ENCODE measurements at places on chromosomes 3 and 15.

GRCh38 chr3:139201446-139202225 lies 142.2 kb upstream of the MRPS22 start:
- DNase-seq, result no peak
- no peaks in the 10 kb centered on the region for H3K36me3 ChIP-seq
- H3K4me1 ChIP-seq, result no peaks in the 10 kb centered on the region
- H3K4me3 ChIP-seq, result no peak overlapping the region
- H3K27ac ChIP-seq, result no peak overlapping the region

DNA sequence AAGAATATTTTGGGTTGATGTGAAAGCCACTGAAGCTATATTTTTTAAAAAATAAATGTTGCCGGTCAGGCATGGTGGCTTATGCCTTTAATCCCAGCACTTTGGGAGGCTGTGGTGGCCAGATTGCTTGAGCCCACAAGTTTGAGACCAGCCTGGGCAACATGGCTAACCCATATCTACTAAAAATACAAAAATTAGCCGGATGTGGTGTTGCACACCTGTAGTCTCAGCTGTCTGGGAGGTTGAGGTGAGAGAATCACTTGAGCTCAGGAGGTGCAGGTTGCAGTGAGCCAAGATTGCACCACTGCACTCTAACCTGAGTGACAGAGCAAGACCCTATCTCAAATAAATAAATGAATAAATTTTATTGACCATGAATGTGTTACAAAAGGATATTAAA lies 39.6 kb downstream of the GOLM2 start:
- H3K4me1 ChIP-seq, result no peaks in the 10 kb centered on the region
- no peak overlapping the region for H3K4me3 ChIP-seq

- no peaks in the 10 kb centered on the region for H3K36me3 ChIP-seq
- peak; percentile 38 for DNase-seq
- H3K4me3 ChIP-seq, result no peak overlapping the region
- H3K27me3 ChIP-seq, result peaks cover 18% of the 10 kb centered on the region
- no peaks in the 10 kb centered on the region for H3K4me1 ChIP-seq
These were observed 125.1 kb upstream of the IQSEC1 start for GRCh38 chr3:13198264-13198879.

- no peak overlapping the region for H3K27ac ChIP-seq
- peaks cover 6% of the 10 kb centered on the region for H3K27me3 ChIP-seq
- H3K36me3 ChIP-seq, result no peaks in the 10 kb centered on the region
- DNase-seq, result no peak
- H3K4me1 ChIP-seq, result peaks cover 13% of the 10 kb centered on the region
- H3K4me3 ChIP-seq, result peak overlapping the region; percentile 44
These were observed 14.4 kb upstream of the GP9 start for GRCh38 chr3:129046037-129046731.

DNA sequence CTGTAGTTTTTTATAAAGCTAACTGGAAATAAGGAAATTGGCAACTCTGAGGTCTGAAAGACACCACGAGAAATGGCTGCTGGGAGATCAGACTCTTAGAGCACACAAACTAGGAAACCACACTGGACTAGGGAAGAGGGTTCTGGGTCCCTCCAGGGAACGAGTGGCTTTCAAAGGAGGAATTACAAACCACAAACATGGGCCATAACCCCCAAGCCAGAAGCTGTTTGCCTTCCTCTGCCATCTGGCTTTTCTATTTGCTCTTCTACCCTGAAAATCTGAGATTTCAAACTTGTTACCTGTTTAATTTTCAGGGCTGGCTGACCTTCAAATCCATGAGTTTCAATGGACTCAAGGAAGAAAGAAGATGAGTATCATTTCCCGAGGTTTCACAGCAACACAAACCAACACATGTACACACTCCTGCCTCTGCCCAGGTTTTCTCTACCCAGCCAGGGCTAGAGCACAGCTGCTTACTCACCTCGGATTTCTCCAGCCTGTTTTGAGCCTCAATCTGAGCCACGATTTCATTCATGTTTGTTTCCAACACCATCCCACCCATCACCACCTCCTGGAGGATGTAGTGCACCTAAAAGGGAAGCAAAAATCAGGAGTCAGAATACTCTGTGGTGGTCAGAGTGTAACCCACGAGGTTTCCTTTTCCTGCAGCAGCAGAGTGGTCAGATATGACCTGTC lies 22.6 kb upstream of the ANPEP start:
- H3K27me3 ChIP-seq, result no peaks in the 10 kb centered on the region
- H3K36me3 ChIP-seq, result peaks cover 44% of the 10 kb centered on the region
- H3K27ac ChIP-seq, result peak overlapping the region; percentile 79
- no peak overlapping the region for H3K4me3 ChIP-seq

DNA sequence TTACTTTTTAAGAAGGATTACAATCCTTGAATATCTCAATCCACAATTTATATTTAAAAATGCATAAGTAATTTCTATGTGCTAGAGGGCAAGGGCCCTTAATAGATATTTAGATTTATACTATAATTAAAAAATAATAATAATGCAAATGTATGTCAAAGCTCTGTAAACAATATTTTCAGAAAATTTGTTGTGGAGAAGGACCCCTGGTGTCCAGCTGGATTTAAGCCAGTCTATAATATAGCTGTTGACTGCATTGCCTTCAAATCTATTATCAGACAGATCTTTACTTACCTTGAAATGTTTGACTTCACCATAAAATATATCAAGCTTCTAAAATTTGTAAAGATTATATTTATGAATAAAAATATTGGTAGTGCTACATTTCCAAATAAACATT lies 65.6 kb downstream of the ZBTB20 start:
- H3K4me1 ChIP-seq, result no peaks in the 10 kb centered on the region
- no peaks in the 10 kb centered on the region for H3K27me3 ChIP-seq
- DNase-seq, result no peak
- H3K36me3 ChIP-seq, result no peaks in the 10 kb centered on the region

DNA sequence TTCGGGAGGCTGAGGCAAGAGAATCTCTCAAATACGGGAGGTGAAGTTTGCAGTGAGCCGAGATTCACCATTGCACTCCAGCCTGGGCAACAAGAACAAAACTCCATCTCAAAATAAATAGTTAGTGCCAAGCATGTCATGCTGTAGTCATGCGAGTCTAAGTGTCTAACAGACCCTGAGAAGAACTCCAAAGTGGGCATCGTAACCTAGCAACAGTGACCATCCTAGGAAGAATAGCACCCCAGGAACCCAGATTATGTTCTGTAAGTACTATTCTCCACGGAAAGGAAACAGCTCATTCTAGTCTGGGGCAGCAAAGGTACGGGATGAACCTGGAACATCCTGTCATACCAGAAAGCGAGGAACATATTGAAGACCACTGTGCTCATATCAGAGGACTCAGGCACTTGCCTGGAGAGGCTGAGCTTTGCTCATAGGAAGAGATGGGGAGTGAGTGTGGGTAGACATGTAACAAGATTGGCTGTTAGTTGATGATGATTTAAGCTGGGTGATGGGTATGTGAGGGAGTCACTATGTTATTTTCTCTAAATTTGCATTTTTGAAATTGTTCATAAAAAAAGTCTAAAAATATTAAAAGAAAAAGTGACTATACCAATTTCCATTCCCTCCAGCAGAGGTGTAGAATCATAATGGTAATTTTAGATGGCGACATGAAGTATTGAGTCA lies 31.7 kb downstream of the BCL2L10 start:
- DNase-seq, result no peak
- peaks cover 6% of the 10 kb centered on the region for H3K4me1 ChIP-seq
- H3K27ac ChIP-seq, result no peak overlapping the region
- no peak overlapping the region for H3K4me3 ChIP-seq
- no peaks in the 10 kb centered on the region for H3K27me3 ChIP-seq

- H3K27me3 ChIP-seq, result no peaks in the 10 kb centered on the region
- no peak overlapping the region for H3K27ac ChIP-seq
- H3K36me3 ChIP-seq, result no peaks in the 10 kb centered on the region
- no peak for DNase-seq
These were observed 220.3 kb downstream of the ATP8B4 start for GRCh38 chr15:49898575-49899283.

GRCh38 chr3:3984053-3984452 lies 184.8 kb downstream of the LRRN1 start:
- H3K27ac ChIP-seq, result no peak overlapping the region
- DNase-seq, result peak; percentile 41
- H3K36me3 ChIP-seq, result no peaks in the 10 kb centered on the region
- no peak overlapping the region for H3K4me3 ChIP-seq

- H3K27me3 ChIP-seq, result no peaks in the 10 kb centered on the region
- H3K4me1 ChIP-seq, result peaks cover 22% of the 10 kb centered on the region
- peak overlapping the region; percentile 94 for H3K27ac ChIP-seq
- peaks cover 8% of the 10 kb centered on the region for H3K36me3 ChIP-seq
- peak overlapping the region; percentile 96 for H3K4me3 ChIP-seq
These were observed 472 bp downstream of the CHST14 start for GRCh38 chr15:40471105-40471807.

DNA sequence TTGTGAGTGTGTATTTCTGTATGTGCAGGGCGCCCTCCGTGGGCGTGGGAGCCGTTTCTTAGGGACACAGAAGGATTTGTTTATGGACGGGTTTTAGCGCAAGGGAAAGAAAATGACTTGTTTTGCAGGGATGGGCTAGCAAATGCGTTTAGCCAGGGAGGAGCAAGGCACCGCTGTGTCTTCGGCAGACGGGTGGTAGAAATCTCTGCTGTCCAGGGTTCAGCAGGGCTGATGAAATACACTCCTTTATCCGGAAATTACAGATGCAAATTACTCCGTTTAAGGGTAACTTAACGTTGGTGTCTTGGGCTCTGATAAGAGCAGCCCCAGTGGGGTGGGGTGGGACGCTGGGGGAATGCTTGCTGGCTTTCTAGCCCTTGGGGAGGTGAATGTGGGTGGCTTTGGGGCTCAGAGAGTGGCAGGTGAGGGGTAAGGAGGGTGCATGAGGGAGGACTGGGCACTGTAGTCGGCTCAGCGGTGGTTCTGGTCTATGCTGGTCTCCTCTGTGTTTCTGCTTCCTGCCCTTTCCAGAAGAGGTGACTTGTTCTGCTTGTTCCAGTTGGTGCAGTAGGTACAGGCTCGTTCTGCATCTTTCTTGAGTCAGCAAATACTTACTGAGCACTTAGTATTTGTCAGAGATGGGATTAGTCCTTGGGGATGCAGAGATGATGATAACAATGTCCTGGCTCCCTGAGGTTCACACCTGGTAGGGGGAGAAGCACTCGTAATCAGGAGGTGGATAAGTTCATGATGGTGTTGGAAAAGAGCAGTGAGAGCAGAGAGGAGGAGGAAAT lies 954 bp downstream of the SV2B start:
- peak overlapping the region; percentile 57 for H3K4me3 ChIP-seq
- H3K36me3 ChIP-seq, result no peaks in the 10 kb centered on the region
- H3K27me3 ChIP-seq, result peaks cover 76% of the 10 kb centered on the region
- H3K4me1 ChIP-seq, result peaks cover 13% of the 10 kb centered on the region

DNA sequence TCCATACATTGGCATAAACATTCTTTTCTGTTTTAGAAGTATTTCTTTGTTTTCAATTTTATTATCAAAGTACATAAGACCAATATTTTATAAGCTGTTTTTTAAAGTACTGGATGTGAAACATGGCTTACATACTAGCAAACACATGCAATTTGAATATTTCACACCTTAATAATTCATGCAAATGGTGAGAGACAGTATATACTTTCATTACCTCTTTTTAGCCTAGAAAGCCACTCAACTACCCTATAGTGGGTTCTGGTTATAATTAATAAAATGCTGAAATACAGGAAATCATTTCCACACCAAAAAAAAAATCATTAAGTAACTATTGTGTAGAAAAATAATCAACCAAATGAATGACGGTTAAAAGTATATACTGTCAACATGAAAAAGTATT lies 38.5 kb upstream of the MELTF start:
- H3K36me3 ChIP-seq, result peaks cover 31% of the 10 kb centered on the region
- H3K4me1 ChIP-seq, result no peaks in the 10 kb centered on the region
- no peak for DNase-seq
- H3K27me3 ChIP-seq, result no peaks in the 10 kb centered on the region
- H3K27ac ChIP-seq, result no peak overlapping the region

- H3K4me1 ChIP-seq, result peaks cover 9% of the 10 kb centered on the region
- no peak for DNase-seq
- no peak overlapping the region for H3K27ac ChIP-seq
- no peak overlapping the region for H3K4me3 ChIP-seq
- no peaks in the 10 kb centered on the region for H3K27me3 ChIP-seq
These were observed 121.9 kb upstream of the SPATA12 start for GRCh38 chr3:56938530-56938929.

GRCh38 chr3:197196192-197196591 lies 102.2 kb downstream of the DLG1 start:
- no peak overlapping the region for H3K27ac ChIP-seq
- no peaks in the 10 kb centered on the region for H3K36me3 ChIP-seq
- no peak overlapping the region for H3K4me3 ChIP-seq
- no peak for DNase-seq
- no peaks in the 10 kb centered on the region for H3K27me3 ChIP-seq
- no peaks in the 10 kb centered on the region for H3K4me1 ChIP-seq

DNA sequence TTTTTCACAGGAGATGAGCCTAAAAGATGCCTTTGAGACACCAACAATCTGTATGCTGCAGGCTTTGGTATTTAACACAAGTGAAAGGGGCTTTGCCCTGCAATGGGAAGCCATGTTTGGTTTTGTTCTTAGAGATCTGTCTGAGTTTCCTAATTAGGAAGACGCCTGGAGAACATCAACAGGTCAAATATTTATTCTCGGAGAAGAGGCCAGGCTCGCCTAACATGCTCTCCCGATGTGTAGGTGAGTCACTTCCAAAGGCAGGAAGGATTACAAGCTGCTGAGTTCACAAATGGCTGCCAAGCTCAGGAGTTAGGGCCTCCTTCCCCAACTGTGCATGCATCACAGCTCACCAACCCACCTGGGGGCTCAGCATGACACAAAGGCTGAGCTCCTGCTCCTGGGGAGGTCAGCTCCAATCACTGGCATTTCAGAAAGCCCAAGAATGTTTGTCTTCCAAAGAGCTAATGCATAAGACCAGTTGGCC lies 119.5 kb upstream of the PRICKLE2 start:
- no peaks in the 10 kb centered on the region for H3K36me3 ChIP-seq
- H3K4me1 ChIP-seq, result peaks cover 35% of the 10 kb centered on the region
- no peak overlapping the region for H3K4me3 ChIP-seq
- H3K27me3 ChIP-seq, result no peaks in the 10 kb centered on the region
- peak overlapping the region; percentile 81 for H3K27ac ChIP-seq
- no peak for DNase-seq

DNA sequence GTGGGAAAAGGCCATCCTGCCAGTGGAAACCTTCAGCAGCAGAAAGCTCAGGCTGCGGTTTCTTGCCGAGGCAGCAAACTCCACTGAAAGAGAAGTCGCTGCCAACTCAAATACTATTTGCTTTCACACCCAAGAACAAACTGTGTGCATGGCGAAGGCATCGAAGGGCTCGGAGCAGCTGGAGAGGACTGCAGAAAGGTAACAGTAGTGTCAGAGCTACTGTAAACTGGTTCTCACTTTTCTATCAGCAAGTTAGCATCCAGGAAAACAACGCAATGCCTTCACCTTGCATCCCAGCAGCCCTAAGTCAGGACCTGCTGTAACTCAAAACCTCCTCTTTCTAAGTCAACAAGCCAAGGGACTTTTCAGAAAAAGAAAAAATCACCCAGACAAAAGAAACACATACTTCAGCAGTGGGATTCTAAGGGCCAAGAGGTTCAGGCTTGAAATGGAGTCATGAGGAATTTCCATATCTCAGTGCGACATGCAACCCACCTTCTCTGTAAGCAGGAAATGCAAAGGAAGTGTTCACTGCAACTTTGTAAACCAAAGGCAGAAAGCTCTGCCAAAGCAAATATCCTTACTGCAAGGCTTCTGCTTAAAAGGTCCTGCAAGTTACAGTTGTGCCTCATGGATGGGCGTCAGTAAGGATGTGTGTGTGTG lies 193.5 kb downstream of the FOXP1 start:
- peak; percentile 66 for DNase-seq
- peak overlapping the region; percentile 15 for H3K4me3 ChIP-seq
- H3K27me3 ChIP-seq, result no peaks in the 10 kb centered on the region
- peaks cover 40% of the 10 kb centered on the region for H3K4me1 ChIP-seq
- no peaks in the 10 kb centered on the region for H3K36me3 ChIP-seq
- H3K27ac ChIP-seq, result peak overlapping the region; percentile 61
